Stimulated activated CD4-positive, alpha-beta T cell treated with anti-CD3 and anti-CD28 coated beads, Interleukin-15, amount 100 ng/mL, for 24 hours (primary cell): ENCODE measurements at places on chromosomes 12 and 14.

DNA sequence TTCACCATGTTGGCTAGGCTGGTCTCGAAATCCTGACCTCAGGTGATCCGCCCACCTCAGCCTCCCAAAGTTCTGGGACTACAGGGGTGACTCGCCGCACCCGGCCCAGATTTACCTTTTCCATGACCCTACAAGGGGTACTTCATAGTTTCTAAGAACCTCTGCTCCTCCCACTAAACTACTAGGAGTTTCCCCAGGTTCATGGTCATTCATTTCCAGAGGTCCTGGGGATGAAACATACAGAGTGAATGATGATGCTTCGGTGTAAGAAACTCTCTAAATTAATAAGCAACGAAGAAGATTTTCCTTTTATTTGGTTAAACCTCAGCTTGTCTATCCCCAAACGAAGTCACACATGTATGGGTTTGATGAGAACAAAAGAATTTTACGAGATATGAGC lies 56.9 kb downstream of the AMN start:
- DNase-seq, result peak; percentile 33

- DNase-seq, result peak; percentile 71
These were observed 311.8 kb upstream of the AMIGO2 start for GRCh38 chr12:47391566-47391965.

GRCh38 chr12:102956738-102957327 lies 641 bp upstream of the ASCL1 start:
- no peak for DNase-seq

GRCh38 chr12:124731869-124732268 lies 131.8 kb downstream of the SCARB1 start:
- no peak for DNase-seq

- peak; percentile 42 for DNase-seq
These were observed 17.4 kb downstream of the SDSL start for GRCh38 chr12:113439606-113440030.

DNA sequence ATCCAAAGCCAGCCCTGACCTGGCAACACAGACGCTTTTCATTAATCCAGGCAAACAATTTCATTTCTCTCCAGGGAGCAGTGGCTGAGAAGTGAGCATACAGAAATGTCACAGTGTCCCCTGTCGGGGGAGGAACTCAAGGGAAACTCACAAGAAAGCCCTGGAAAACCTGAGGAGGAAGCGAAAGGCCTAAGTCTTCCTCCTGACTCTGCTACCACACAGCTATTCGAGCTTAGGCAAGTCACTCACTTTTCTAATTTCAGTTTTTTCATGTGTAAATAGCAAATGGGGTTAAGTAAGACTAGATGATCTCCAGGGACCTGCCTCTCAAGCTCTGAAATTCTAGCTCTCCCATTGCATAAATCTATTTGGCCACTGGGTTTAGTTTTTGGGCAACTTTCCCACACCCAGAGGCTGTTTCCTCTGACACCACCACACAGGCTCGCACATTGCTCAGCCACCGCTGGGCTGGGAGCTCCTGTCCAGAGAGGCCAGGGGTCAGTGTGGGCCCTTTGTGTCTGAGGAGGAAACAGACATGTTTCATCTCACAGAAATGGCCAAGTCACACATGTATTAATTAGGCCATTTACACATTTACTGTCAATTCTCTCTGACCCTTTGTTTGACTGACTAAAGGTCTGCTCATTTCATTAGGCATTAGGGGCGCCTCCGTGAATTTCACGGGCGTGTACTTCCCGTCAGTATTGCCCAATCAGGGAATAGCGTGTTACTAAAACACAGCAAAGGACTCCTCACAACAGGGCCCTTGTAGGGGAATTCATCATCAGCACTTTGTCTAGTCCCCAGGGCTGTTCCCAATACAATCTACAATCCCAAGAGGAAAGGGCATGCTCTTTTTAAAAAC lies 9.8 kb upstream of the PNMA1 start:
- no peak for DNase-seq

DNA sequence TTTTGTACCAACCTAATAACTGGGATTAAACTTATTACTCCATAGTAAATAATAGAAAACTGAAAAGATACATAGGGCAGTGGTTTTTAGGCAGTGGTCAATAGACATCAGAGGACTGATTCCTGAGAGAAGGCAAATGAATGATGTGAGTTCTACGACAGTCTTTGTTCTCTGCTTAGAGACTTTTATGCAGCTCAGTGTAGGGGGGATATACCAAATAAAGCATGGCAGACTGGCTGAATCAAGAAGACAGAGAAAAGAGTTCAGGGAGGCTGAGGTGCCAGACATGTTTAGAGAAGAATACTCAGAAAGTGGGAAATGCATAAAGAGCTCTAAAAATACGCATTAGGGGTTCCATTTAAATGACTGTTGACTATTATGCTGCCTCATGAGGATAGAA lies 320.8 kb upstream of the FAR2 start:
- DNase-seq, result no peak

GRCh38 chr14:22180045-22180444 lies 409.0 kb downstream of the DAD1 start:
- DNase-seq, result no peak

DNA sequence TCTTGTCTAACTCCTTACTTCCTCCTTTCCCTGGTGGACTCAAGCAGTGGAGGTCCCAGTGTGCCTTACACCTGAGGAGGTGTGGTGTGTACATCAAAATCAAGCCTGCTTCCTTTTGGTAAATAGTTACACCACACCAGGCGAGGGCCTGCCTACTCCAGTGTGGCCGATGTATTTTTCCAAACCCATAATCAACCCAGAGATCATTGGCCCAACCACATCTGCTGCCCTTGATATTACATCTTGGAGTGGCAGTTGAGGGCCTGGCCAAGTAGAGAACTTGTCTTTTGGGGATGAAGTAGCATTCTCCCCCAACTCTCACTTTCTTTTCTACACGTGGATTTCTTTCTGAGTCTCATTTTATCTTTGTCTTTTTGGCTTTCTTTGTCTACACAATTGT lies 187.4 kb downstream of the EFCAB11 start:
- no peak for DNase-seq

GRCh38 chr14:92903359-92903758 lies 19.6 kb upstream of the CHGA start:
- DNase-seq, result peak; percentile 29

GRCh38 chr14:67242168-67242420 lies 859 bp downstream of the PALS1 start:
- DNase-seq, result no peak

DNA sequence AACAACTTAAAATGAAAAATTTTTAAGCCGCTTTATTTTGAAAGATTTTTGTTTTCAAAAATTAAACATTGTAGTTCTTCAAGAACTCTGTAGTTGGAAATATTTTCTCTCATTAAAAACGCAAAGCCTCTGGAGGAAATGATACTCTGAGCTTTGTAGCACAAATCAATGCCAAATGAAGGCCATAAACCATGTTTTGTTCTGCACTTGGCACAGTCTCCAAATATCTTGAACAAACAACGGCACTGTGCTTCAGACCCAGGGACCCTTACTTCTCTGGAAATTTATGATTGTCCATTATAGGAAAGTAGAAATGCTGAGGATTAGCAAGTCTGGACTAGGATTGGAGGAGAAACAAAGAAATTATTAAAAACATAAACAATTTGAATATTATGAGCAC lies 160.8 kb upstream of the BMP4 start:
- DNase-seq, result no peak
